Effector memory CD8-positive, alpha-beta T cell (primary cell): ENCODE measurements at places on chromosomes 6 and 20.

GRCh38 chr20:6502219-6502618, 265.3 kb upstream of the BMP2 start:
- no peak overlapping the region for H3K27ac ChIP-seq
- H3K36me3 ChIP-seq = no peaks in the 10 kb centered on the region

DNA sequence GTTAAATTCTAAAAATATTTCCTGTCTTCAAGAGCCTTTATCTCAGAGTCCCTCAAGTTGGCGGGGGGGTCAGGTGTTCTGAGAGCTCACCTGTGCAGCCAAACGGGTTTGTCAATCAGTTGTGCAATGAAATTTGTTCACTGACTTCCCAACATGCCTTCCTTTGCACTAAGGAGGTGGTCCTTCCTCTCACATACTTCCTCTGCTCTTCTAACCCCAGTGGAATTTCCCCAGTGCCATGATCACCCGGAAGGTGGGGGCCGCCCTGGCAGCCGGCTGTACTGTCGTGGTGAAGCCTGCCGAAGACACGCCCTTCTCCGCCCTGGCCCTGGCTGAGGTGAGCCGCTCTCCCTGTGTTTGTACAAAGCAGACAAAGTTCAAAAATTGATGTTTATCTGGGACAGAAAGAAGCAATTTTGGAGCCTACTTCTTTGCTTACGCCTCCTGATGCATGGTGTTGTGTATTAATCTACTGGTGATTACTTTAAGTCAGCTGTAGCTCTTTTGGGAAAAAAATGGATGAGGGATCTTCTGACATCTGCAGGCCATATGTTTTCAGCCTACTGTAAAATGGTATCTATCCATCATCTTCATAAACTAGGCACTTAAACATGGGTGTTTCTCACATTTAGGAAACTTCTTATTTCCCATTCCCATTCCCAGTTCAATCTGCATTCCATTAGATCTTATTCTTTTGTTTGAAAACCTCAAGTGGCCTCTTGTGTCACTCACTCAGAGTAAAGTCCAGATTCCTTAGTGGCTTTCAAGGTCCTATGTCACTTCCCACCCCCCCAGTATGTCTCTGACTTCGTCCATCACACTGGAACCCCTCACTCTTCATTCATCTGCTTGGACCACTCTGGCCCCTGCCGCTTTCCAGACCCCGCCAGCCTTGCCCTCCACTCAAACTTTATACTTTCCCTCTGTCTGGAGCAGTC, 10.1 kb downstream of the ALDH5A1 start:
- no peak for DNase-seq
- peaks cover 15% of the 10 kb centered on the region for H3K4me1 ChIP-seq
- H3K36me3 ChIP-seq = peaks cover 8% of the 10 kb centered on the region

GRCh38 chr6:154209555-154209954, 147.0 kb downstream of the IPCEF1 start:
- peaks cover 34% of the 10 kb centered on the region for H3K4me1 ChIP-seq
- DNase-seq = no peak
- no peaks in the 10 kb centered on the region for H3K27me3 ChIP-seq

DNA sequence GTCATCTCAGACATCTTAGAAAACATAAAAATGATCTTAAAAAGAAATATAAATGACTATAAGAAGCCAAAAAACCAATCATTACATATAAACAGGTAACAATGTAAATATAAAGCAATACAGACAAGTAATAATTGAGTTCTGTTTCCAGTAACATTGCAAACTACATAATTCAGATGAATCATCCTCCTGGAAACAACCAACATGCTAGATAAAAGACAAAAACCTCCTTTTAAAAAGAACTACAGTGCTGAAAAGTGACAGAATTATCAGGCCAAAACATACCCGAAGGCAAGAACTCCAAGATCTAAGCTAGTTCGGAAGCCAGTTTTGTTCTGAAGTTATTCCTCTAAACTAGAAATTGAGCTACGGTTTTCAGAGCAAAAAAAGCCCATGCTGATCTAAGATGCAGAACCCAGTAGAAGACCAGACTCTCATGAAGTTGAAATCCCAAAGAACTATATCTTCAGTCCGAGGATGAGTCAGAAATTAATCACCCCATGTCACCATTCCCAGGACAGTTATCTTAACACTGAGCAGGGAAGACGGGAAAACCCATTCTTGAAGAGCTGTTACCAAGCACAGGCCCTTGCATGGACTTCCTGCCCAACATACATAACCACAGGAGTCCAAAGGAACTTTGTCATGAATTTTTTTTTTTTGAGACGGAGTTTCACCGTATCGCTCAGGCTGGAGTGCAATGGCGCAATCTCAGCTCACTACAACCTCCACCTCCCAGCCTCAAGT, 9.8 kb downstream of the PGM3 start:
- DNase-seq = no peak
- no peak overlapping the region for H3K4me3 ChIP-seq
- no peaks in the 10 kb centered on the region for H3K4me1 ChIP-seq
- H3K27ac ChIP-seq = peak overlapping the region; percentile 15
